ENCODE measurements at places on chromosomes 5 and 9. TPM values are rescaled to one million over a fixed set of nuclear protein-coding genes. Genes with fewer than 3 reads are reported as not detected.

The RHOBTB3 gene
- 73.8 TPM for total RNA-seq

The NUDT2 gene
- 12.9 TPM for total RNA-seq

The SLC6A19 gene
- total RNA-seq, result not detected

The LCN15 gene
- not detected for total RNA-seq

The MVB12B gene
- 12.8 TPM for total RNA-seq

The ZNF483 gene
- total RNA-seq, result 2.5 TPM

The SDHA gene
- total RNA-seq, result 102 TPM

The PAEP gene
- total RNA-seq, result 0.39 TPM

The TGFBI gene
- 1,862 TPM for total RNA-seq

The DMRT3 gene
- total RNA-seq, result not detected

The SPATA31D4 gene
- total RNA-seq, result not detected

GRCh38 chr9:28834156-28834555 is 1260.9 kb upstream of the C9orf72 start:
- DNase-seq, result no peak

GRCh38 chr5:32299059-32299677 is 13.6 kb downstream of the MTMR12 start:
- DNase-seq, result no peak

DNA sequence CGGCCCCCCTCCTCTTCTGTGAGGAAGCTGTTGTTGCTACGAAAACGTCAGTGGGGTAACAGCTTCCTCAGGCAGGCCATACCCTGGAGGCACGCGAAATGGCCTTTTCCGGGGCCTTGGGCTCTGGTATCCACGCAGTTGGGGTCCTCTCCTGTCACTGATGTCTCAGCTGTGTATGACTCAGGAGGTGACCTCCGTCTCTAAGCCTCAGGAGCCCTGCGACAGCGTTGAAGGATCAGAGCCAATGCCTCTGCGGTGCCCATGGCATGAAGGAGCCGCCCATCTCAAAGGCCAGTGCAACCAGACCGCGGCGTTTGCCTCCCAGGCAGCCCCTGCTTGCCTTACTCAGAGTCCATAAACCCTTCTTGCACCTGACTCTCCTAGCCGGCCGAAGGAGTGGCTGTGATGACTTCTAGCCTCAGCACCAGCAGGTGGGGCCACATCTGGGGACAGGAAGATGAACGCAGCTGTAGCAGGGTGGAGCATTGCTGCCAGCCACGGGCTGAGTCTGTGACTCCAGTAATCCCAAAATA is 1.0 kb upstream of the MXD3 start:
- DNase-seq, result no peak

- DNase-seq, result no peak
Measured at GRCh38 chr9:94981723-94982090, 255.2 kb downstream of the AOPEP start.

DNA sequence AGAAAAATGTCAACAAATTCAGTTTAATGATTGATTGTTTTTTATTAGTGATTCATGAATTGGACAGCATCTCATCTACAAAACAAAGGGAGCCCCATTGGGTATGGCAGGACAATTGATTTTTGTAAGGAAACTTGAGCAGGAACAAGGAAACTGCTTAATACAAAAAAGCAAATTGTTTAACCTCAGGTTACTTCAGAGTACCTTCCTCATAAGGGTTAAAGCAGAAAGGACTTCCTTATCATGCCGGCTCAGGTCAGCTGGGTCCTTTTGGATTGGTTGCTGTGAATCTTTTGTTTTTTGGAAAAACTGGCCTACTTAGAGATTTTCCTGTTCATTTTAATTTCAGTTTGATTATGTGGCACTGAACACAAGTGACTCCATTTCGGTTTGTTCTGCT is 211.8 kb downstream of the ARRDC3 start:
- DNase-seq, result no peak

DNA sequence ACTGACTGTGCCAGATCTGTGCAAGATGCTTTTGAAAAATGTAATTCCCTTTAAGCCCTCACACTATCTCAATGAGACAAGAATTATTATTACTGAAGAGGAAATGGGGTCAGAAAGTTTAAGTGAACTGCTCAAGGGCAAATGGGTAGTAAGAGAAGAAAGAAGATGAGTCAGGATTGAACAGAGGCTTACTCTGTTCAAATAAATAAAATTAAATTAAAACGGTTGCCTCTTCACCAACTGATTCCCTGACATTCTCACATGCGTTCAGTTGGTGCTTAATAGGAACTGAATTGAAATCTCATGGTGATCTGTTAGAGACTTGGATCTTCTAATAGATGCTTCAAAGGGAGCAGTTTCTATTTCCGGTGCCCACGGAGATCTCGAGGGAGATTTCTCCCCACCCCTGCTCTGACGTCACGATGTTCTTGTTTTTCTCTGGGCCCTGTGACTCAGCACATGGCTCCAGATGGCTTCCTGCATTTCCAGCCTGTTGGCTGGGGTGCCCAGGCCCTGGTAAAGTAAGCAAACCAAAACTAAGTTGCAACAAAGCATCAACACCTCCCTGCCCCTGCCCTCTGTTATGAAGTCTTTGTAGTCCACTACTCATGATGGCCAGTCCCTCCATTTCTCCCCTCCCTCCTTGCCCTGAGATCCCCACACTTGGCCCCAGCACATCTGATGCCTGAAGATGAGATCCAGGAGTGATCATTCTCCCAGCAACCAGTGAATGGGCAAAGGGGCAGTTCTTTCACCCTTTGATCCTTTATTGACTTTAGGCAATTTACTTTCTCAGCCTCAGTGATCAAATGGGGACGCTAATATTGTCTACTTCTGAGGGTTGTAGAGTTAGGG is 106.1 kb upstream of the CPEB4 start:
- peak; percentile 80 for DNase-seq

GRCh38 chr5:13063088-13063487 is 881.4 kb downstream of the DNAH5 start:
- DNase-seq, result no peak

- no peak for DNase-seq
Measured at GRCh38 chr9:21991072-21991959, 2.9 kb downstream of the CDKN2A start.

DNA sequence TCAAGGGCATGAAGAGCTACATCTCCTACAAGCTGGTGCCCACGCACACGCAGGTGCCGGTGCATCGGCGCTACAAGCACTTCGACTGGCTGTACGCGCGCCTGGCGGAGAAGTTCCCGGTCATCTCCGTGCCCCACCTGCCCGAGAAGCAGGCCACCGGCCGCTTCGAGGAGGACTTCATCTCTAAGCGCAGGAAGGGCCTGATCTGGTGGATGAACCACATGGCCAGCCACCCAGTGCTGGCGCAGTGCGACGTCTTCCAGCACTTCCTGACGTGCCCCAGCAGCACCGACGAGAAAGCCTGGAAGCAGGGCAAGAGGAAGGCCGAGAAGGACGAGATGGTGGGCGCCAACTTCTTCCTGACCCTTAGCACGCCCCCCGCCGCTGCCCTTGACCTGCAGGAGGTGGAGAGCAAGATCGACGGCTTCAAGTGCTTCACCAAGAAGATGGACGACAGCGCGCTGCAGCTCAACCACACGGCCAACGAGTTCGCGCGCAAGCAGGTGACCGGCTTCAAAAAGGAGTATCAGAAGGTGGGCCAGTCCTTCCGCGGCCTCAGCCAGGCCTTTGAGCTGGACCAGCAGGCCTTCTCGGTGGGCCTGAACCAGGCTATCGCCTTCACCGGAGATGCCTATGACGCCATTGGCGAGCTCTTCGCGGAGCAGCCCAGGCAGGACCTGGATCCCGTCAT is 1.4 kb downstream of the SNX18 start:
- DNase-seq, result no peak

- DNase-seq, result no peak
Measured at GRCh38 chr5:97601651-97602050, 418.6 kb upstream of the RIOK2 start.

GRCh38 chr5:134873494-134873893 is 677 bp upstream of the TXNDC15 start:
- DNase-seq, result no peak

DNA sequence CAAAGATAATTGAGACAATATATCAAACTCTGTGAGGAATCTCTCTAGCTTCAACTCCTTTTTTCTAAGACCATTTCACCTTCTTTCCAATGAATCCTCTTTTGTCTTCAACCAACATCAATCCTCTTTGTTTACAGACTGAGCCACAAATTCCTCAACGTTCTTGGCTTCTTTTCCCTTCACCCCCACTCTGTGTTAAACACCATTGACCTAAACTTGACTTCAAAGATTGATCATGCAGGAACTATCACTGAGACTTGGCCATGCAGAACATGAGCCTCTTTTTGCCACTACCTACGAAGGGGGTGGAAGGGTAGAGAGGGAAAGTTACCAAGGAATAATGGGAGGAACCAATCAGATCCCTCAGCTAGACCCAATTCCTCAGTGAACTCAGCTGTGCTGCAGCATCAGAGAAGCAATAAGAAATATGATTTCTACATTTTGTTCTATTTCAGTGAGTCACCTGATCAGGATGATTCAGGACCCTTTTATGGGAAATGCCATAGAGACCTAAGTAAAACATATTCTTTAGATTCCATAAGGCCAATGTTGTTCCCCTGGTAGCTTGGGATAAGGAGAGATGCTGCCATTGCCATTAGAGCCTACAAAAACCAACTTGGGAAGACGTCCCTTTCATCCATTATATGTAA is 187.7 kb upstream of the RGMB start:
- DNase-seq, result peak; percentile 84

DNA sequence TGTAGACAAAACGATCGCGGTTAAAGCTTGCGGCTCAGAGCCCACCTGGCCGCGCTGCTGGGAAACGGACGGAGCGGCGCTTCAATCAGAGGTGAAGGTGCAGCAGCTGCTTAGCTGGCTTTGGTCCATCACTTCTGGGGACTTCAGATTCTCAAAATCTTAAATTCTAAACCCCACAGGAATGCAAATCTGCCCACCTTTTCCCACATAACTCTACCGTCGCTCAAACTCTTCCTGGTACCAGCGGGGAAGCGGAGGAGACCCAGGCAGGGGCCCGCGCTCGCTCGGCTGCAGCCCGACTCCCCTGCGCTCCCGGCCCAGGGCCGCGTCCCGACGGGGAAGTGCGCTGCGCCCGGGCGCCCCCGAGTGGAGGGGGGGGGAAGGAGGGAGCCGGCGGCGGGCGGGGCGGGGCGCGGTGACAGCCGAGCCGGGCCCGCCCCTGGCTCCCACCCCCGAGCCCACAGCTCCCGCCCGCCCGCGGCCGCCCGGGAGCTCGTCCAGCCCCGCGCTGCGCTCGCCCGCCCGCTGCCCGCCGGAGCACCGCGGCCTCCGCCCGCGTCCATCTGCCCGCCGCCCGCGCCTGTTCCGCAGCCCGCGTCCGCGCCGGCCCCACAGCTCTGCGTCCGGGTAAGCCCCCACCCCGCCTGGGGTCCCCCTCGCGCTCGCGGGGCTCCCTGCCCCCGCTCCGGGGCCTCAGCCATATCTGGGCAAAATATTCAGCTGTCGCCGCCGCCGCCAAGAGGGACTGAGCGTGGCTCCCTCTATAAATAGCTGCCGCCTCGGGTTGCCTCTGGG is at the start of gene TMOD1:
TMOD1 (plus strand) TSS at position 490 of the 795 bp plus-strand sequence. CDS start 22,523 bp downstream, outside the sequence.
- peak; percentile 6 for DNase-seq

DNA sequence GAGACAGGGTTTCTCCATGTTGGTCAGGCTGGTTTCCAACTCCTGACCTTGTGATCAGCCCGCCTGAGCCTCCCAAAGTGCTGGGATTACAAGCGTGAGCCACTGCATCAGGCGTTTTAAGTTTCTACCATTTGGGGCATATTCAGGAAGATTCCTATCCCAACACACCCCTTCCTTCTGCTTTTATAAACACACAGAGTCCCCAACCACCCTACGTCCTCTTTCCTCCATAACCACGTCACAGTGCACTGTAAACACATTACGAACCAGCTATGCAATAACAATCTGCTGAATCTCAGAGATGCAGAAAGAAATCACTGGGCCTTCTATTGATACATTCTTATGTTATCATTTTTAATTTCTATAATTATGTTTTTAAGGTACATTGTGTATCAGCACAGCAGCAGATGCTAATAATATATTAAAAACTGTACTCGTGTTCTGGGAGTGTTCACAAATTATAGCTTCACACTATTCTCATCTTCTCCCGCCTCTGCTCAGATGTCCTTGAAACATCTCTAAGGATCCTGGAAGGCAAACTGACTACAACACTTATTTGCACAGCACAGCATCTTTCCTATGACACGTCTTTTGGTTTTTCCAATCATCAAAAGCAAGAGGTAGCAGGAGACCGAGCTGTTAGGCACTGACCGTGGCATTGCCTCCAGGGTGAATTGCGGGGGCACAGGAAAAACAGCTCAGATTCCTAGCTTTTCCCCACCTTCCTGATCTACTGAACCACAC is 60.2 kb downstream of the KCNIP1 start:
- DNase-seq, result no peak

- DNase-seq, result no peak
Measured at GRCh38 chr5:51227963-51228470, 155.2 kb upstream of the ISL1 start.

- DNase-seq, result no peak
Measured at GRCh38 chr5:9054322-9054721, 491.6 kb downstream of the SEMA5A start.

- DNase-seq, result peak; percentile 66
Measured at GRCh38 chr5:106959387-106959786, 711.4 kb downstream of the EFNA5 start.

DNA sequence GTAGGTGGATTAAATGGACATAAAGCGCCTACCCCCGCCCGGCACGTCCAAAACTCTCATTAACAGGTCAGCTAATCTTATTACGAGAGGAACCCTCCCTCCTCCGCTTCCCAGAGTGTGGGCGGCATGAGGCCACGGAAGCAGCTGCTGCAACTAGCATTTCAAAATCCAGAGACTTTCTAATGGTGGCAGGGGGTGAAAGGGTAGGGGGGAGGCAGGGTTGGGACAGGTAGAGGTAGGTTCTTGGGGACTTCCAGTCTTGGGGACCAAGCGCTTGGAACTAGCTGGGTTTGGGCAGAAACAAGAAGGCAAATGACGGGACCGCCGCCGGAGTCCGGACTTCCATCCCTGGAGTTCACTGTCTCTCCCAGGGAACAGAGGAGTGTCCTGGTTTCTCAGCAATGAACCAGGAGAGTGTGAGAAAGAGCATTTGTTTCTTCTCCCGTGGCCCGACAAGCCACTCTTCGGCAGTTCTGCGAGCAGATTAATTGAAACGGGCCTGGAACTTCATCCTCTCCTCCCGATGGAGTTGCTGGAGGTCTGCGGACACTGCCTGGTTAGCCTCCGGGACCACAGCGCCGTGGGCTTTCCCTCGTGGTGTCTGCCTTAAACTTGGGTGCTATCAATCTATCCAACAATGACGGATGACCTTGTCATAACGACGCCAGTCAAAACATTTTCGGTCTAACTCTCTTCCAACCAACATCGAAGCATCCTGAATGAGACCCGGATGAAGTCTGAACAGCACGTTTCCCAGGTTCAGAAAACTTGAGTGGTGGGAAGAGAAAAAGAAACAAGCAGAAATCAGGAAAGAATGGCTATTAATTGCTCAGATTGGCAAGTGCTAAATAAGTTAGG is 1.6 kb upstream of the PRDM6 start:
- DNase-seq, result no peak

- DNase-seq, result no peak
Measured at GRCh38 chr5:101811466-101811865, 484.6 kb downstream of the SLCO4C1 start.

- DNase-seq, result peak; percentile 67
Measured at GRCh38 chr5:53942724-53943123, 367.6 kb downstream of the ARL15 start.
